ENCODE measurements at places on chromosomes 16 and 17.
A peak's percentile ranks its signal among the peaks of the same experiment; 100 is the strongest.

GRCh38 chr16:1545044-1546040 is 11.9 kb downstream of the TMEM204 start:
- peak; percentile 78 for DNase-seq

- no peak for DNase-seq
Observed at GRCh38 chr17:43352579-43353331, 46.0 kb upstream of the ARL4D start.

GRCh38 chr16:29023279-29024277 is 38.7 kb downstream of the LAT start:
- DNase-seq, result no peak

- no peak for DNase-seq
Observed at GRCh38 chr16:21189311-21189710, 22.1 kb downstream of the ZP2 start.

GRCh38 chr17:41917192-41917591 is 1.6 kb downstream of the ACLY start:
- DNase-seq, result peak; percentile 69

- no peak for DNase-seq
Observed at GRCh38 chr16:12456355-12456754, 347.3 kb downstream of the CPPED1 start.

DNA sequence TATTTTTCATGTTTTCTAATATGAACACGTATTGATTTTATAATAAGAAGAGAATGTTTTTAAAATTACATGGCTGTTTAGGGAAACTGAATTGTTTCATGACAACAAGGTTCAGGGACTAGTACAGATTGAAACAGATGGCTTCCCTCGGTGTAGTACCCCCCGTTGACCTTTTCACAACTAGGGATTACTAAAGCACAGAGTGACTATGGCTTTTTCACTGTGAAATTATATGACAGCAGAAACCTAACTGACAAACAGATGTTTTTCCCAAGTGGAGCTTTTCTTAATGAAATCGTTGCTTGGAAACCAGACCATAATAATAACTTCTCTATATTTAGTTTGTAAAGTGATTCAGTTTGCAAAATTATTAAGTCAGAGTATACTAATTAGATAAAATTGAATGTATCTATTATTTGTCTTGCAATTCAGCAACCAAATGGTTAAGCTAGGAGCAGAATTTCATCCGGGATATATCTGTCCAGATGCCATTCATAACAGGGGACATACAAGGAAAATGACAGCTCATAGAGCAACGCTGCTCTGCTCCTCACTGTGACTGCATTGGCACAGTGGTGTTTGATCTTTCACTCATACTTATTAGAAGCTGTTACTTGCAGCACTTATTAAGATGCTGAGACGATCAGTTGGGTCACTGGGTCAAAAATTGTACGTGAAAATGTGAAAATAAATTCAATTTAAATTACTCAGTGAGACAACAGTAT is 111.7 kb downstream of the TANGO6 start:
- no peak for DNase-seq

GRCh38 chr17:39617100-39617445 is 9.4 kb upstream of the NEUROD2 start:
- no peak for DNase-seq

DNA sequence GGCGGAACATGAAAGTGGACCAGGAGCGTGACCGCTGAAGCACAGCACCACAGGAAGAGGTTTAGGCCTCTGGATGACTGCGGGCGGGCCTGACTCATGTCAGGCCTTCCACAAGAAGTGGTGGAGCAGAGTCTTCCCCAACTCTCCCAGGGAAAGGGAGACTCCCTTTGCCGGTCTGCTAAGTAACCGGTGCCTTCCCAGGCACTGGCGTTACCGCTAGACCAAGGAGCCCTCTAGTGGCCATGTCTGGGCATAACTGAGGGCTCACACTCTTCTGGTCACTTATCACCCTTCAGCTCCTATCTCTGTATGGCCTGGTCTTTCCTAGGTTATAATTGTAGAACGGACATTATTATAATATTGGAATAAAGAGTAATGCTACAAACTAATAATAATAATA is 1931.9 kb downstream of the TP53TG3F start:
- DNase-seq, result peak; percentile 64

DNA sequence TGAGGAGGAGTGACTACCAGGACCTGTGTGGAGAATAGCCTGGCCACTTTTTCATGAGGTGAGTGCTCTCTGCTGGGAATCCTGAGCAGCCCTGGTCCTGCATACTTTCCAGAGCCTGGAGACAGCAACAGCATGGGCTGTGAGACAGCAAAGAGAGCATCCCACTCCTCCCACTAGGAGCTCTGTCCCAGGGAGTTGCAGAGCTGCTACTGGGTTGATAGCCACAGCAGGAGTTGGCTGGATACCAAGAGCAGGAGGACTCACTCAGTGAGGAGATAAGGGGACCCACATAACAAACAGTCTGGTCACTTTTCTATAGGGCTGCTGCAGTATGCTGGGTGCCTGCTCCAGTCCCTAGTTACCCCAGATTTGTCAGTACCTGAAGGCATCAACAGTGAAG is 439.3 kb upstream of the CDH8 start:
- DNase-seq, result no peak

DNA sequence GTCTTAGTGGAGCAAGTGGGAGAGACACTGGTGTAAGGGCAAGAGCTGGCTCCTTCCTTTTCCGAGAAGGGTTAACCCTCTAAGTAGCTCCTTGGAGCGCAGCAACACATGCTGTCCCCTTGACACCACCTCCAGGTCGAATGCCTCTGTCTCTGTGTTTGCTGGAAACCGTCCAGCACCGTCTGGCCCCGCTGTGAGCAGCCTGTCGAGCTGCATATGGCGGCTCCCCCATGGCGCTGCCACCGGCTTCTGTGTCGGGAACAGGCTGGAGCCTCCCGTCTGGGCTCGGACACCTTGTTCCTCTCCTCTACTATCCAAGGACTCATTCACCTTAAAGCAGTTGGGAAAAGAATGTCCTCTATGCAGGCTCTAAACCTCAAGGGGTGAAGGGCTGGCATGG is 28.9 kb upstream of the WSCD1 start:
- DNase-seq, result no peak

- no peak for DNase-seq
Observed at GRCh38 chr16:212999-213398, 16.2 kb downstream of the LUC7L start.

- no peak for DNase-seq
Observed at GRCh38 chr17:75199886-75200618, 5.4 kb upstream of the NUP85 start.

DNA sequence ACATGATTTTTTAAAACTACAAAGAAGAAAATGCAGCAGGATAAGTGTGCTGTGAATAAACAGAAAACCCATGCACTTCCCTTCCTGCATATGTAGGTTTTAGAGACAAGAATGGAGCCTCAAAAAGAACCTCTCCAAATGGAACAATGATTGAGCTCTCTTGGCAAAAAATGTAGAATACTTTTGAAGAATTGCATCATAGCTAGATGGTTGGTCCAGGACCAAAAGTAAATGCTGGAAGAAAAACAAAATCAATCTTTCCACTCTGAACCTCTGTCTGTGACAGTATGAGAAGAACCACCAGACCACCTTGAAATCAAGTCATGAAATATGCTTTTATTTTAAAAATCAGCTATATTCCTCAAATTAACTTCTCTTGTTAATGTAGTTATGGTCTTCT is 17.5 kb downstream of the HELZ start:
- no peak for DNase-seq

DNA sequence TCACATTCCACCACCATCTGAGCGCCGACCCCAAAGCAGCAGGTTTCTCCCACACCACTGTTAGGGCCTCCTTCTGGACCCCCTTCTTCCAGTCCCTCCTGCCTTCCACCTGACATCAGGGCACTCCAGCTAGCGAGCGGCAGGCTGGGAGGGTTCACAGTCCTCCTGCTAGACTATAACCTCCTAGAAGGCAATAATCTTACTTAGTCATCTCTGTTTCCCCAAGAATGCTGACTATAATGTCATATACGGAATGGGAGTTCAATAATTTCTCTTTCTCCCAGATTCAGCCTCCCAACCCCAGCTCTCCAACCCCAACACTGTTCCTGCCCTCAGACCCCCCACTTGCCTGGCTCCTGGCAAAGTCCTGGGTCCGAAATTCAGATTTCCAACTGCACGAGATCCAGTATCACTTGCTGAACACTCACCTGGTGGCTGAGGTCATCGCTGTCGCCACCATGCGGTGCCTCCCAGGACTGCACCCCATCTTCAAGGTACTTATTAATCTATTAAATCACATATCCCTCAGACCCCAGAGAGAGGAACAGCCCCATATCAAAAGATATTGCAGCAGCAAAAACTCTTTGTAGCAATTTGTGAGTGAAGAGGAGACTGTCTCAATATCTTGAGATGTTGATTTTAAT is 5.6 kb downstream of the ALOX12 start:
- DNase-seq, result no peak

- no peak for DNase-seq
Observed at GRCh38 chr16:74627506-74628220, 20.7 kb upstream of the GLG1 start.

DNA sequence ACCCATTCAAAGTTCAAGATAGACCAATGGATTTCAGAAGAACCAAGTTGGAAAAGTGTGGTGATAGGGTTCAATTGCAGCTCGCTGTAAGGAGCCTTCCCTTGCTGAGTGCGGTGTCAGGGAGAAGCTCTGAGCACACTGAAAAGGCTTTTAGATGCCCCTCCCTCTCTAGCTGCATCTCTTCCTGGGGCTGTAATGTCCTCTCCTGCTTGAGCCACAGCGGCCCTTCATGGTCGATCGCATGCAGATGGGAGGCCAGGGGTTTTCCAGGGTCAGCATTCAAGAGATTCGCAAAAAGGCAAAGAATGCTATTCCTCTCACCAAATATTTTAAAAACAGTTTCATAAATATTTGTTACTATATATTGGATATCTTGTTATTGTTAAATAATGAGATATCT is 23.7 kb downstream of the ZC3H18 start:
- DNase-seq, result no peak

All from prostate gland (tissue), 2 donors.